ENCODE measurements at places on chromosomes 13 and 19. TPM values are rescaled to one million over a fixed set of nuclear protein-coding genes. Genes with fewer than 3 reads are reported as not detected.

MBD3L3 gene
- not detected for total RNA-seq

SPRYD7 gene
- total RNA-seq, result 4.9 TPM

SIGLECL1 gene
- not detected for total RNA-seq

SIGLEC12 gene
- total RNA-seq, result not detected

MEDAG gene
- 30.6 TPM for total RNA-seq

NOVA2 gene
- 16.9 TPM for total RNA-seq

SLC25A42 gene
- total RNA-seq, result 4.5 TPM

TBXA2R gene
- total RNA-seq, result 1.3 TPM

ZNF561 gene
- 42.2 TPM for total RNA-seq

ZNF443 gene
- total RNA-seq, result 6.2 TPM

MPV17L2 gene
- 19.3 TPM for total RNA-seq

DNA sequence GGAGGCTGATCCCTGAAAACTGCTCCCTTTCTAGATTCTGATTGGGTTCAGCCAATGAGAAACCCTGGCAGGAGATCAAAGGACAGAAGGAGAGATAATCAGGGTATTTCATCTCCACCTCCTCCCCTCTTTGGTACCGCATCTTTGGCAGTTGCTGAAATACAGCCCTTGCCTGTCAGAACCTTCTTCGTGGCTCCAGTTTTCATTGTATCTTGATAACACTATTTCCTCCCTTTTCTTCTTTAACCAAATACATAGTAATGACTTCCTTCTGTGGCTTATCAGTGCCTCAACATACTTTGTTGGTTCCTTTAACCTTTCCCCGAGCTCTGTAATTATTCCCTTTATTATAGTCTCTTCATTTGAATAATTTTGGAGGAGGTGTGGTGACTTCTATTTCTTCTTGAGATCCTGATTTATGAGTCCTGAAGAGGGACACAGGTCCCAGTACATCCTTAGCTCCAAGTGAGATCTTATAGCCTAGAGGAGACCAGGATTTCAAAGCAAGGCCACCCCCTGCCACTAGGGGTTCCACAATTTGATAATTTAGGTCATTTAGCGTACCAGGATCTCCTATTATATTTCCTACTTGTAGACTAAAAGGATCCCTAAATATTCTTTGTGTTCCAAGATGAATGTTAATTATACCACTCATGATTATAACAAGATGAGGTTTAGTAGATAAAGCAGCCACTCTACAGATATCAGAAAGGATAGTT lies 98.0 kb downstream of the EDNRB start:
- peak; percentile 8 for DNase-seq

- DNase-seq, result no peak
Observed at GRCh38 chr13:79413521-79413920, 7.5 kb upstream of the RBM26 start.

DNA sequence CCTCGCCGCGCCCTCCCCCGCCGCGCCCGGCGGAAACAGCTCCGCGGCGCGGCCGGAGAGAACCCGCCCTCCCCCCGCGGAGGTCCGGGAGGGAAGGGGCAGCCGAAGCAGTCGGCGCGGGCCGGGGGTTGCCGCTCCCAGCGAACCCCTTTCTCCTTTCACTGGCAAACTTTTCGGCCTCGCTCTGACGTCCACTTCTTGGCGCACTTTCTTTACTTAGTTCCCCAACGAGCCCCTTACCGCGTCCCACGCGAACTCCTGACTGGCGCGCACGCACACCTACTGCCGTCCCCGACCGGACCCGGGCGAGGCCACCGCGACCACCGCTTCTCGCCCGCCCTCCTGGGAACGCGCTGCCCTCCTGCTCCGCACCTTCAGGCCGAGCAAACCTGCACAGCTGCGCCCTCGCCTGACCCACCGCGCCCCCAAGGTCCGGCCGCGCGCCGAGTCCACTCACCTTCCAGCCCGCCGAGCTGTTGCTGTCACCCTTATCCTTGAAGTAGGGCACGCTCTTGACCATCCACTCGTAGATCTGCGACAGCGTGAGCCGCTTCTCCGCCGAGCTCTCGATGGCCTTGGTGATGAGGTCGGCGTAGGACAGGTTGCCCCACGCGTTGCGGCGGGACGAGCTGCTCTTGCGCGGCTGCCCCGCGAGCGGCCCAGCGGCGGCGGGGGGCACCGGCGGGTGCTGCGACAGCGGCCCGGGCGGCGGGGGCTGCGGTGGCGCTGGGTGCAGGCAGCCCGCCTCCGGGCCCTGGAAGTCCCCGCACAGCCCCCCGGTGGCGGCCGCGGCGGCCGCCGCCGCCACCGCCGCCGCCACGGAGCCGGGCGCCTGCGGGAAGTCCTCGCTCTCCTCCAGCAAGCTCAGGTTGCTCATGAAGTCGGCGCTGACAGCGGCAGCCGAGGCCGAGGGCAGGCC lies 1.1 kb downstream of the FOXO1 start:
- no peak for DNase-seq

DNA sequence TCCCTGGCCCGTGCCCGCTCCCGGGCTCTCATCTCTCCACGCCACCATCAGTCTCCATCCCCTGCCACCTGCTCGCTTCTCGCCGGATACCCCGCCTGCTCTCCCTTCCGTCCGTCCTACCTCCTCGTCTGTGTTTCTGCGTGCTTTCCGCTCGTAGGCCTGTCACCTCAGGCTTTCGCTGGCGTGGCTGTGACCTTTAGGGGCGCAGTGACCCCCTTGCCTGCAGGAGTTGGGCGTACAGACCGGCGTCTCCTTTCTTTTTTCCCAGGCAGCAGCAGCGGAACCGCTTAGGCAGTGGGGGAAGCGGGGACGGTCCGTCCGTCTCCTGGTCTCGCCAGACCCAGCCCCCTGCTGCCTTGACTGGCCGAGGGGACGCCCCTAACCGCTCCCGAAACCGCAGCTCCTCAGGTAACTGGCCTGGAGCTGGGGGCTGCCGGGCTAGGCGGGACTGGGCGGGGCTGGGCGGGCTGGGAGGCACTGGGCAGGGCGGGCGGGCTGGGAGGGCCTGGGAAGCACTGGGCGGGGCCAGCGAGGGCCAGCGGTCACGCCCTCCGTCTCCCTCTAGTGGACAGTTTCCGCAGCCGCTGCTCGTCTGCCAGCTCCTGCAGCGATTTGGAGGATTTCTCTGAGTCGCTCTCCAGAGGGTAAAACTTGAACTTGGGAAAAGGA lies 6.3 kb downstream of the PGLYRP1 start:
- DNase-seq, result peak; percentile 87

DNA sequence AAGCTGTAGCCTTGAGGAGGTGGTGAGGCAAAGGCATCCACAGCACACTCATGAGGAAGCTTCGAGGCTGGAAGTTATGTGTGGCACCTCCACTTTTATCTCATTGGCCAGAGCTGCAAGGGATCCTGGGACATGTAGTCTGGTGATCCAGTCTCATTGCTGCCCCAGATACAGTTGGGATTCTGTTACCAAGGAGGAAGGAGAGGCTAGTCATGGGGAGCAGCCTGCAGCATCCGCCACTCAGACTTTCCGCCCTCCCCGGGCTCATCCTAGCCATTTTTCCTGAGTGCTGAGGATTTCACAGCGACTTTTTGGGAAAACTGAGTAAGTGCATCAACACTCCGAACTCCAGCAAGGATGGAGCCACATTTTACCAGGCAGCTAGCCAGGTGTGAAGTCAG lies 74.4 kb downstream of the DPF1 start:
- no peak for DNase-seq

DNA sequence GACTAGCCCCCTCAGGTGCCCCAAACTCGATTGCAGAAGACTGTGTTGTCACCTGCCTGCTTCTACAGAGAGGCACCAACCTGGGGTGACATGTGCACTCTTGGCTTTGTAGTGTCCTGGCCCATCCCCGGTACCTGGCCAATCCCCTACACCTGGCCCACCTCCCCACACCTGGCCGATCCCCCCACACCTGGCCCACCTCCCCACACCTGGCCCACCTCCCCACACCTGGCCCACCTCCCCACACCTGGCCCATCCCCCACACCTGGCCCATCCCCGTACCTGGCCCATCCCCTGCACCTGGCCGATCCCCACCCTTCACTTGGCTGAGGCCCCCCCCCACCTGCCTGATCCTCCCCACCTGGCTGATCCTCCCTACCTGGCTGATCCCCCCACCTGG lies 25.4 kb downstream of the ATP11A start:
- DNase-seq, result no peak

DNA sequence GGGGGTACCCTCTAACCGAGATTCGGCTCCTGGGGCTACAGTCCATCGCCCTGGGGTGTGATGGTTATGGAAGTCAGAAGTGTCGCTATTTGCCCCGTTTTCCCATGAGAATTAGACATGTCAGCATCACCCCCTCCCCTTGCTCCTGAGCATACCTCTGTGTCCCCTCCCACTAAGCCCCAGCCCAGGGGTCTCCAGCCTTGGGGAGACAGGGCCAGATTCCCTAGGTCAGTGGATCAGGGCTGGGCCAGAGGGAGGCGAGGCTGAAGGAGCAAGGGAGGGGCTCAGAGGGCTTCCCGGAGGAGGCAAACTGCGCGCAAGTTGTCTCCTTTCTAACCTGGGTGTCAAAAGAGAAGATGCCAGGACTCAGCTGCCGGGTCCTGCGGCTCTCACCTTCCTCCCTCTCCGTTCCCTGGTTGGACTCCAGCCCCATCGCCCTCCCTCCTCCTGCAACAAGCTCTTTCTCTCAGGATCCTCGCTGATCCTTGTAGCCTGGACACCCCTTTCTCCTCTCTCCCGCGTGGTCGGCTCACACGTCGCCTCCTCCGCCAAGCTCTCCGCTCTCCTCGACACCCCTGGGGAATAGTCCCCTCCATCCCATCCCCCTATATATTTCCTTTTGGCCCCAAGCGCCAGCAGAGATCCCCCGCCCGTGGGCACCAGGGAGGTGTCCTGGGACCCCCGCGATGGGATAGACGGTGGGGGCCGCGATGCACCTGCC lies 459 bp upstream of the TMEM59L start:
- DNase-seq, result no peak

DNA sequence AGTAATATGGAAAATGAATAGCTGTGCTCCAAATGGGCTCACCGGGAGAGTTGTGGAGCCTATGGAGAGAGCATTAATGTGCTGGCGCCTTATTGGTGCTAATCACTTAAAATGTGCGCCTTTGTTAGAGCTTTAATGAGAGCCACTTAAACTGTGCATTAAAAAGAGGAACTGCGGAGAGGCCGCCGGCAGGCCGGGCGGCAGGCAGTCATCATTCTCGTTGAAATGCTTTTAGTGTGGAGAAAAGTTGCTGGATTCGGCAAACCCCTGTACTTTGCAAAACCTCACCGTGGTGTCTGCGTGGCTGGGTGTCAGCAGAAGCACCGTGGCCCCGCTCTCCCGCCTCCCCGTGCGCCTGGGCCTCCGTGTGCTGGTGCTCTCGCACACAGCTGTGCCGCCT lies 105.5 kb downstream of the KDM4B start:
- DNase-seq, result no peak

- no peak for DNase-seq
Observed at GRCh38 chr13:110448230-110448629, 113.3 kb downstream of the RAB20 start.

- DNase-seq, result no peak
Observed at GRCh38 chr13:108056278-108056677, 159.1 kb downstream of the LIG4 start.

- peak; percentile 53 for DNase-seq
Observed at GRCh38 chr19:55247621-55248099, 11.2 kb downstream of the PPP6R1 start.

- DNase-seq, result no peak
Observed at GRCh38 chr13:109119896-109120295, 490.5 kb downstream of the MYO16 start.

- no peak for DNase-seq
Observed at GRCh38 chr13:50914848-50915247, 5.3 kb downstream of the RNASEH2B start.

- DNase-seq, result no peak
Observed at GRCh38 chr13:66399873-66400272, 830.3 kb downstream of the PCDH9 start.

- DNase-seq, result no peak
Observed at GRCh38 chr13:73061876-73062275, 3.1 kb downstream of the KLF5 start.

DNA sequence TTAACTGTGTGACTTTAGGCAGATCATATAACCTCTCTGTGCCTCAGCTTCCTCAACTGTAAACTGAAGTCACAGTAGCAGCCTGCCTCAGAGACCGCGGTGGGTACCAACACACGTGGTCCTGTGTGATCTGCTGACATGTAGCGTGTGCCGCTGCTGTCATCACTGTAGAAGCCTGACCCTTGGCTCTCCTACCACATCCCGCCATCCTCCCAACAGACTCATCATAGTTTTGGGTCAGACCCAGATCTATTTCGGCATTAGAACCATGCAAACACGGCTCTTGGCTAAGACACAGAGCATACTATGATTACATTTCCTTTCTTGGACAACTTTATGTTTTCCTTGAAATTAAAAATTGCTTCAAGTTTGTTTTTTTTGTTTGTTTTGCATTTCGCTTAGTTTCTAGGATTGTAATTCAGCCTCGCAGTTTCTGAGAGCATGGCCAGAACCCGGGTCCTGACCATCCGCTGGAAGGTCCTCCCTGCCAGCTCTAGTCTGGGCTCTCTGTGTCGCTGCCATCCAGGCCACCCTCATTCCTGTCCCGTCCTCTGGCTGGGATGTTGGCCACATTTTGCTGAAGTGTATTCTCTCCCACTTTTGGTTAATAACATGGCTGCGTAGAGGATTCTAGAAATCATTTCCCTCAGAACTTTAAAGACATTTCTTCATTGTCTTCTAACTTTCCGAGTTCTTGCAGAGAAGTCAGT lies 53.0 kb downstream of the GGACT start:
- DNase-seq, result no peak

DNA sequence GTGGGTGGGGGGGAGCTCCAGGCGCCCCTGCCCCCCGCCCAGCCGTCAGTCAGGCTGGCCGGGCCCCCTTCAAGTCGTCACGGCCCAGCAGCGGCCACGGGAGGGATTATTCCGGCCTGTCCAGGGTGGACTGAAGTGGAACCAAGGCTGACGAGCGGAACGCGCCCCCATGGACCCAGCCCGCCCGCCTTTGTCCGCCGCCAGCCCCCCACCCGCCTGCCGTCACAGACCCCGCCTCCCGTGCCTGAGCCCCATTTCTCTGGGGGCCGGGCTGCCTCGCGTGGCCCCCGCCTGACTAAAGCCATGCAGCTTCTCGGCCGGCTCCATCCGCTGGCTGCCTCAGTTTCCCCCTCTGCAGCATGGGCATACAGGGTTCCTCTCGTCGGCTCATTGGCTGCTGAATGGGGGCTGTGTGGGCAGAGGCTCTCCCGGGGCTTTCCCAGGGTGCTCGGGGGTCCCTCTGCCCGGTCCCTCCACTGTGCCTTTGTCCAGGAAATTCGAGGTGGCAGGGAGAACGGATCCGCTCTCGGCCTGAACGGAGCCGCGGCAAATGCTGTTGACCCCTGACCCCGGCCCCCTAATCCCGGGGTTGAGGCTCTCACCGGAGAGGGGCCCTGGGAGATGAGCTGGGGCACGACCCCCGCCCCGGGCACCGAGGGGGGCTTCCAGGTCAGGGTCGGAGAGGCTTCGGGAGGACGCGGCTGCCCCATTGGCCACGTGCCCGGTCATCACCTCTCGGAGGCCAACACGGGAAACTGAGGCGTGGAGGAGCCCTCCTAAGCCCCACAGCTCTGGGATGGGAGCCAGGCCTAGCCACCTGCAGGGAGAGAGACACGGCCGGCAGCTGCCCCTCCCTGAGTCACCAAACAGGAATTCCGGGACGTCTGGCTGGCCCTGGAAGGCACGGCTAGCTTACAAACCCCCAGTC lies 27.4 kb downstream of the EFNA2 start:
- DNase-seq, result peak; percentile 72

- DNase-seq, result no peak
Observed at GRCh38 chr13:50292081-50292480, 276.8 kb downstream of the KCNRG start.

- no peak for DNase-seq
Observed at GRCh38 chr13:28179974-28180373, 41.6 kb downstream of the PAN3 start.

- DNase-seq, result no peak
Observed at GRCh38 chr13:98838776-98839175, 86.3 kb upstream of the SLC15A1 start.

GRCh38 chr13:30745906-30746686 lies 10.8 kb downstream of the ALOX5AP start:
- peak; percentile 69 for DNase-seq
